ELR (cell line): ENCODE measurements at places on chromosomes 7 and 10.
A peak's percentile ranks its signal among the peaks of the same experiment; 100 is the strongest.

DNA sequence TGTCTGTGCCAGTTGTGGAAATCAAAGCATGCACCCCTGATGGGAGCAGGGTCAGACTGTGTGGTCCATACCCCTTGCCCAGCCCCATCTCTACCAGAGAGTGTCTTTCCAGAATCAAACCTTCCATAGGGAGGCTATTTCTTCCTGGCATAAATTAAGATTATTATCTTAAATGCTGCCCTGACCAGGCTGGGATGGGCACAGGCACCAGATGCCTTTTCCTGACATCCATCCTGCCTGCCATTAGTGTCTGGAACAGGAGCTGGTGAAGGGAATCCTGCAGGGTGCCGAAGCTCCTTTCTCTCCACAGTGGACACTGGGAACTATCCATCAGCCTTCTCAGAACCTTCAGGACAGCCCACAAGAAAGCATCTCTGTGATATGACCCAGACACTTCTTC lies 296.3 kb downstream of the GRID1 start:
- no peak for DNase-seq

DNA sequence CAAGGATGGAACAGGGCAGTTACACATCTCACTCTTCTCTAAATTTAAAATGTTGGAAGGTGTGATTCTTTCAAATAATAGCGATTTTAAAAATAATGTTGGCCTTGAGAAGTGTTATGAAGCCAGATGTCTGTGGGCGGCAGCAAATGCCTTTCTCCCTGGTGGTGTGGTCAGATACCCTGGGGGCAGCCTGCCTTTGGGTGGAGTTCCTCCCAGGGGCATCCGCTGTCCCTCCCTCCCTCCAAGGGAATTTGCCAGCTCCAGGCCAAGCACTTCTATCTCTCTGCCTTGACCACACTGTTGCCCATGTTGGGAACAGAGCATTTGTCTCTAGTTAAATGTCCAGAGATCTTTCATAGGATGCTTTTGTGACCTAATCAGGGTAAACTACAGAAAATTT lies 121.4 kb downstream of the POU6F2 start:
- no peak for DNase-seq

DNA sequence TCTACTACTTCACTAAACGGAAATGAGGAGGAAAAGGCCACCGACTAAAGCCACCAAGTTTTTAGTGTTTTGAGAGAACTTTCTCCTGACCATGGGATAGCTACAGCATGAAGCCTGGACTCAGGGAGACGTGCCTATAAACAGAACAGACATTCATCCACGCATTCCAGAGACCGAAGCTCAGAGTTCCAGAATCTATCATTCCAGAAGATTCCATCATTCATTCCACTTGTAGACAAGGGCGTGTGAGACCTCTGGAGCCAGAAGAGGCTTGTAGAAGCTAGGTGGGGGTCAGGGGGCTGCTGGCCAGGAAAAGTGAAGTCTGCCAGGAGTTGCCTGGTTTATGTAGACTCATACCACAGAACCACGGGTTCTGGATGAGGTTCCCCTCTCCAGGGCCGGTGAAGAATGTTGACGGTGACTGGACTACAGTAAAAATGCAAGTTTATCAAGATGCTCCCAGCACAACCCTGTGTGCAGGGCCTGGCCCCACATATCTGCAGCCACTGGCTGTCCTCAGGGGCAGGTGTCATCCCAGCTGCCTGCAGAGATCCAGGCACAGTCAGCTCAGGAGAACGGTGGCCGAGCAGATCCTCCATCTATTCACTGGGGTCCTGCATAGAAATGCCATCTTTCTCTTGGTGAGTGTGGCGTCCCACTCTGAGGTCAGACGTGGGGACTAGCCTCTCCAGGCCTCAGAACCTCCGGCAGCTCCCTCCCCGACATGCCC lies 215.7 kb downstream of the USP6NL start:
- DNase-seq: no peak

GRCh38 chr7:105916603-105917002 lies 40.2 kb upstream of the ATXN7L1 start:
- DNase-seq: peak; percentile 18

- no peak for DNase-seq
Observed at GRCh38 chr10:7773845-7774801, 13.7 kb downstream of the KIN start.

- no peak for DNase-seq
Observed at GRCh38 chr7:42614636-42615035, 297.2 kb downstream of the C7orf25 start.

- no peak for DNase-seq
Observed at GRCh38 chr7:102304668-102305067, 18.0 kb downstream of the SH2B2 start.

- DNase-seq: peak; percentile 12
Observed at GRCh38 chr10:69056536-69057260, 31.2 kb upstream of the SRGN start.

DNA sequence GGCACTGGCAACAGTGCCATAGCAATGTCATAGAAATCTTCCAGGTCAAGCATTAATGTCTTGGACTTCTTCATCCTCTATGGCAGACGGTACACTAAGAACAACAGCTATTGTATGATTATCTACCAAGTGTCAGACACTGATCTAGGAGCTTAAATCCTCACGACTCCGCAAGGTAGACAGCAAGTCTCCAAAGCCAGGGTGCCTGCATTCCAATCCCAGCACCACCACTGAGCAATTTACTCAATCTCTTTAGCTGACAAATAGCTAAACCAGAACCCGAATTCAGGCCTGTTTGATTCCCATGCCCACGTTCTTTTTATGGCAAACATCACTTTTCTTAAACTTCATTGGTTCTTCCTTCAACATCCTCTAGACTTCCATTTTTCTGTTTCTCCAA lies 31.8 kb downstream of the DNMBP start:
- DNase-seq: no peak

DNA sequence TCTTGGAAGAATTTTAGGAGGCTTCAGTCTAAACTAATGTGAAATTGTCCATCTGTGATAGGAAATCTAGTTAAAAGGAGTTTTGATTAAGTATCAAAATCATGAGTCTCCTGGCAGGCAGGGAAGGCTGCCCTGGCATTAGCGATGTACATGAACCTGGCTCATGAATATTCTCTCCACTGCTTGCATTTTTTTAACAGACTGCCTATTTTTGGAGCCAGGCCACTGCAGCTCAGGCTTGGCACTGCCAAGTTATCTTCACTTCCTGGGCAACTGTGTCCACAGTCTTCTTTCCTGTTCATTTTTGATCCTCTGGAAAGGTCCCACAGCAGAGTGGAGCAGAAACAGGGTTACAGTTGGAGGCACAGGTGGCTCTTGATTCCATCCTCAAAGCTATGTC lies 7.0 kb downstream of the GPR26 start:
- no peak for DNase-seq

GRCh38 chr7:116669769-116670168 lies 2.2 kb upstream of the MET start:
- no peak for DNase-seq

DNA sequence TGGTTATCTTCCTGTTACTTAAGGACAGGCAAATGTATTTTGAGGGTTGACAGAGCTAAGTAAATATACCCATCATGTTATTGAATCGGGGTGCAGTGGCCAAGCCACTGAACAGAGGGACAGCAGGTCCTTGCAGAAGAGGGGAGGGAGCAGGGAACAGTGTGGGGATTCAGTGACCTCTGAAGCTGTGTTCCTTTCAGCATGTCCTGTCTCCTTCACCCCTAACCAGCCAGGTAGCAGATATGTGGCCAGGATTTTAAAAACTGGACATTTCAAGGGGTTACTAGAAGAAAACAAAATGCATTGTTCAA lies 12.7 kb downstream of the ANK3 start:
- no peak for DNase-seq

GRCh38 chr7:124246262-124246863 lies 213.5 kb upstream of the TMEM229A start:
- DNase-seq: no peak

DNA sequence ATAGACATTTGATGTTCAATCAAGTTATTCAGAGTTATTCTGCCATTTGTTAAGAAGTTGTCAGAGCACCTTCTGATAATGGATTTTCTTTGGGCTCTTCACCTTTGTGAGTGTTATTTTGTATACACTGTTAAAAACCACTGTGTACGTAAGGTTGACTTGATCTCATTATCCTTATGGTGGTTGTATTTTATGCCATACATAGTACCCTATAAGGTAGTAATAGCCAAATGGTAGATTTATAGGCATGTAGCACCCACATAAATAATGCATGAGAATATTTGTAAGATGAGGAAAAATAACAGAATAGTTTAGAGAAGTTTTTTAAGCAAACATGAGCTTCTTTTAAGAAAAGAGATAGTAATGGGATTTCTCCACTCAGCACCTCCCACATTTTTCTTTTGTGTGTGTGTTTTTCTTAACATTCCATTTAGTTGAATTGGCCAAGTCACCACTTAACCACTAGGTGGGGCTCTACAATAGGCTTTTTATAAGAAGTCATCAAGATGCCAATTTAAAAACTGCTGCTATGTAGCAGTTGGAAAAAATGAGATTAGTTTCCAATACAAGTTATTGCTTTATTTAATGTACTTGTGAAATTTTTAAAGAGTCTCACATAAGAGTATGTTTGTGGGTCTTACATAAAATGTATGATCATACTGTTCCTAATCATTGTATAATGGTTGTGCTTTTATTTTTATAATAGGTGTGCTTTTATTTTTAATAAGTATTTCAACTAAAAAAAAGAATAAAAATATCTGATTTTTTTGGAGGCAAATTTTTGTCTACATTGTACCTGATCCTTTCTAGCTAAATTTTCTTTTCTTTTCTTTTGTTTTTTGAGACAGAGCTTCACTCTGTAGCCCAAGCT lies 41.1 kb upstream of the STMP1 start:
- DNase-seq: peak; percentile 90

DNA sequence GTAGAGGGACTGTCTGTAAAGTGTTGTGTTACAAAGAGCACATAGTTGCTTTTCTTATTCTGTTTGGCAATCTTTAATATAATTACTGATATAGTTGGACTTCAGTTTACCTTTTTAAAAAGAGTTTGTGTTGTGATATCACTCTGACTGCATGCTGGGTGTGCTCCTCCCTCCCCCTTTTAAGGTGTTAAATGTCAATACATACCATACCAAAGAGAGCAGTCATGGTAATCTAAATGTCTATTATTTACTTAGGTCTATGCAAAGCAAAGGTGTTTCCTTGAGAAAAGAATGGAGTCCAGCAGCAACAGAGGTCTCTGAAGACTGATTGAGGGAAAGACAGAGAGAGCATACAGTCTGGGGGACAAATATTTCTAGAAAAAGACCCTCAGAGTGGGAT lies 275.1 kb upstream of the NRP1 start:
- DNase-seq: no peak

- peak; percentile 1 for DNase-seq
Observed at GRCh38 chr7:146805082-146805481, 688.5 kb downstream of the CNTNAP2 start.

GRCh38 chr10:68052463-68052862 lies 22.6 kb downstream of the HERC4 start:
- no peak for DNase-seq

DNA sequence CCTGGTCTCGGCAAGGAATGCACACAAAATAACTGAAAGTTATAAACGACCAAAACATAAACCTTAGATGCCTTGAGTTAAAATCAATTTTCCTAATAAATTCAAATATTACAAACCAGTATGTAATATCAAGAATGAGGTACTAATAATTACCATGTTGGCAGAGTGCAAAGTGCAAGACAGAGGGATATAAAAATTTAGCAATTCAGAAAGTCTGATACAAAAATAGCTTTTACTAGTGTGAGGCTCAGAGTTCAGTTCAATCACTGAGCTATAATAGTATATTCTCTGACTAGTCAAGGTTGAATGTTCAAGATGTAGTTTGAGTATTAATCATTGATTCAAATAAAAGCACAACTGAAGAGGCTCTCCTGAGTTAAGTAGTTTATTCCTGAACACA lies 4.8 kb upstream of the AUTS2 start:
- no peak for DNase-seq

GRCh38 chr10:33006342-33006887 lies 48.4 kb upstream of the ITGB1 start:
- no peak for DNase-seq

- peak; percentile 94 for DNase-seq
Observed at GRCh38 chr10:14185316-14186045, 145.2 kb downstream of the FRMD4A start.

- peak; percentile 49 for DNase-seq
Observed at GRCh38 chr10:21531164-21531563, 2.9 kb upstream of the MLLT10 start.

DNA sequence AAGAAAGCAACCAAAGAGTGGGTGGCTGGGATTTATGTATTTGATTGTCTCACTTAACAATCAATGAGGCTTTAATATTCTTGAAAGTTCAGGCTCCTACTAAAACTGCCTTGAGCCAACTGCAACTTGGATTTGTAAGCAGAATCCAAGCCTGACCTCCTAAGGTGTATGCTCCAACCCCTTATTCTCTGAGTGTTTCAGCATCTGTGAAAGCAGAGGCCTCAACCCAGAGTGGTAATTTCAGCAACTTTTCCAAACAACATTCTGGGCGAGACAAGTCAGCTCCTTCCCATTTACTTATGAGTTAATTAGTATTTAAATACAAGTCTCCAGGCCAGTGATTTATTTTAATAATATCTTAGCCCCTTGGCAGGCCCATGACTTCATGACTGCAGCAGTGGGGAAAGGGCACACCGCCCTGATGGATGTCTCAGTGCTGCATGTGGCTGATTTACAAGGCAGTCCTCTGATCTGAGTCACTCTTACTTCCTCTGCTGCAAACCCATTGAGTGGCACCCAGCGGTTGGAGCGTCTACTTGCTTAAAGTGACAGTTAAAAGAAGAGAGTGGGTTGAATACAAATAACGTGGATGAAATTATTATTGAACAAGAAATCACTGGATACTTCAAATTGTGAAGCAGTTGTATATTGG lies 209.1 kb downstream of the TRIL start:
- peak; percentile 89 for DNase-seq

DNA sequence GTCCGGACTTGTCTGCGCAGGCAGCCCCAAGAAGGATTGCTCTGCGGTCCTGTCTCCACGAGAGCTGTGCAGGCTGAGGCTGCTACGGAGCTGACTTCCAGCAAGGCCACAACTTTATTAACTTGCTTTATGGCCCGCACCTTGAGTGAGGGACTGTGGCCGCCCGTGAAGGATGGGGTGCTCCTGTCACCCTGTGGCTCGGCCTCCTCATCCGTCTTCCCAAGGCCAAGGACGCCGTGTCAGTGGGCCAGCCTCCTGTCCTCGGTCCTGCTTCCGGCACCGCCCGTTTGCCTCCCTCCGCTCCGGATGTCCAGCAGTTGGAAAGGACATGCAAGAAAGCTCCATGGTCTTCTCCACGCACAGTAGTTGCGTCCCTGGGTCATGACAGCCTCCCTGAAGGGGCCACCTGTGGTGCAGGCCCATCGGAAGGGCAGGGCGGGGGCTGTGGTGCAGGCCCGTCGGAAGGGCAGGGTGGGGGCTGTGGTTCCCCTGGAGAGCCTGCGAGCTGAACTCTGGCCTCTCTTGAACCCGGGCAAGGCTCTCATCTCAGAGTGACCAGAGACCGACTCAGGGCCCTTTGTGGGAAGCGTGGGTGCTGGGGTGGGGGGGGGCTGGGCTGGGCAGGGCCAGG lies 87.1 kb downstream of the NKX6-2 start:
- no peak for DNase-seq

GRCh38 chr10:51422311-51423120 lies 276.9 kb downstream of the CSTF2T start:
- peak; percentile 53 for DNase-seq
